ENCODE measurements at places on chromosomes 12 and 14. TPM values are rescaled to one million over a fixed set of nuclear protein-coding genes. Genes with fewer than 3 reads are reported as not detected.

KERA gene
- total RNA-seq = not detected

ITGB7 gene
- 11.4 TPM for total RNA-seq

TSHR gene
- not detected for total RNA-seq

FOXN3 gene
- 9.4 TPM for total RNA-seq

- DNase-seq = no peak
These were observed 369 bp upstream of the DHH start for GRCh38 chr12:49094975-49095365.

GRCh38 chr14:52703225-52703624, 3.8 kb upstream of the PSMC6 start:
- DNase-seq = no peak

DNA sequence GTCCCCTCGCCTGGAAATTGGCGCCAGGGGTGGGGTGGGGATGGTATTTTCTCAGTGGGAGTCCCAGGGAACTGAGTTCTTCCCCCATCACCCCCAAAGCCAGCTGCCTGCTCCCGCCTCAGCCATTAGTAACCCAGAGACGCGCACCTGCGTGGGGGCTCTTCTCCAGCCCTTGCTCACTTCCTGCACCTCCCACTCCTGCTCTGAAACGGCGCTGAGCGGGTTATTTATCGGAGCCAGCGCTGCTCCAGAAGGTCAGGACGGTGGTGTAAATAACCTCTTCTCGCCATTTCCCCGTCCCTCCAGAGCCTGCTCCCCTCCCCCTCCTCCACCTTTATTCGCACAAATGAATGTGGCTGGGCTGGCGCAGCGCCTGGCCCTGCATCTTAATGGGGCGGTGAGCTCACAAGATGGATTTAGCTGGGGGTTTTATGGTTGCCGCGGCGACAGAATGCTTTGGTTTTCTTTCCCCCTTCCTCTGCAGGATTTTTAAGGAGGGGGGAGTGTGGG, 12.2 kb downstream of the GPR84 start:
- no peak for DNase-seq

DNA sequence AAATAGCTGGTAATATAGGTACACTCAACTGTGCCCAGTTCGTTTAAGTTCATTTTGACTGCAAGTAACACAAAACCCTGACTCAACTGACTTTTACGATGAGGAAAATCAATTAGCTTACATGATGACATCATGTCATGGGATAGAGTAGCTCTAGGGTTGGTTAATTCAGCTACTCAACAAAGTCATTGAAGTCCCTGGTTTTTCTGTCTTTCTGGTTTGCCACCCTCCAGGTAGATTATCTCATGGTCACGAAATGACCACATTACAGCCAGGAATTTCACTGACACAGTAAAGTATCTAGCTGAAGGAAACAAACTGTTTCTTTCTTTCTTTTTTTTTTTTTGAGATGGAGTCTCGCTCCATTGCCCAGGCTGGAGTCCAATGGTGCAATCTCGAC, 68.5 kb upstream of the FUT8 start:
- no peak for DNase-seq

DNA sequence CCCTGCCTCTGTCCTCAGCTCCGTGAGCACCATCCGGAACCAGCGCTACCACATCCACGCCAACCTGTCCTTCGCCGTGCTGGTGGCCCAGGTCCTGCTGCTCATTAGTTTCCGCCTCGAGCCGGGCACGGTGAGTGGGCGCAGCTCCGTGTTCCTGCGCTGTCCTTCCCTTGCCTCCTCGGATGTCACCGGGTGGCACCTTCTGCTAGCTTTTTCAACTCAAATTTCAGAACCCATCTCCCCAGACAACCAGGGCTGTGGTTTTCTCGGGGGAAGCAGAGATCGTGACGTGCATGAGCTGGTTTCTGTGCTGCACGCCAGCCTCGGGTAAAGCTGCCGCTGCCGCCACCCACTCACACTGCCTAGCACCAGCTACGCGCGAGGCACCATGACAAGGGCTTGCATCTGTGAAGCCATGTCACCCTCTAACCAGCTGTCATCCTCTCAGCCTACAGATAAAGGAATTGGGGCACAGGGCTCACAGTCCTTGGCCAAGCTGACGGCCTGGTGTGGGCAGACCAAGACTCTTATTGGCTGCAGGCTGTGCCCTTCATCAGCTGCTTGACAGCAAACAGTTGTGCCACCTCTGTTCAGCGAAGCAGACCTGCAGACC, 152.1 kb downstream of the ADGRD1 start:
- no peak for DNase-seq

DNA sequence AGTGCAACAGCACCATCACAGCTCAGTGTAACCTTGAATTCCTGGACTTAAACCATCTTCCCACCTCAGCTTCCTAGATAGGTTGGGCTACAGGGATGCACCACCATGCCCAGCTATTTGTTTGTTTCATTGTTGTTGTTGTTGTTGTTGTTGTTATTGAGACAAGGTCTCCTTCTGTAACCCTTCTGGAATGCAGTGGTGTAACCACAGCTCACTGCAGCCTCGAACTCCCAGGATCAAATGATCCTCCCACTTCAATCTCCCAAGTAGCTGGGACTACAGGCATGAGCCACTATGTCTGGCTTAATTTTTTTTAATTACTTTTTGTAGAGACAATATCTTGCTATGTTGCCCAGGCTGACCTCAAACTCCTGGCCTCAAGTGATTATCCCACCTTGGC, 1.2 kb upstream of the NEMP1 start:
- no peak for DNase-seq

DNA sequence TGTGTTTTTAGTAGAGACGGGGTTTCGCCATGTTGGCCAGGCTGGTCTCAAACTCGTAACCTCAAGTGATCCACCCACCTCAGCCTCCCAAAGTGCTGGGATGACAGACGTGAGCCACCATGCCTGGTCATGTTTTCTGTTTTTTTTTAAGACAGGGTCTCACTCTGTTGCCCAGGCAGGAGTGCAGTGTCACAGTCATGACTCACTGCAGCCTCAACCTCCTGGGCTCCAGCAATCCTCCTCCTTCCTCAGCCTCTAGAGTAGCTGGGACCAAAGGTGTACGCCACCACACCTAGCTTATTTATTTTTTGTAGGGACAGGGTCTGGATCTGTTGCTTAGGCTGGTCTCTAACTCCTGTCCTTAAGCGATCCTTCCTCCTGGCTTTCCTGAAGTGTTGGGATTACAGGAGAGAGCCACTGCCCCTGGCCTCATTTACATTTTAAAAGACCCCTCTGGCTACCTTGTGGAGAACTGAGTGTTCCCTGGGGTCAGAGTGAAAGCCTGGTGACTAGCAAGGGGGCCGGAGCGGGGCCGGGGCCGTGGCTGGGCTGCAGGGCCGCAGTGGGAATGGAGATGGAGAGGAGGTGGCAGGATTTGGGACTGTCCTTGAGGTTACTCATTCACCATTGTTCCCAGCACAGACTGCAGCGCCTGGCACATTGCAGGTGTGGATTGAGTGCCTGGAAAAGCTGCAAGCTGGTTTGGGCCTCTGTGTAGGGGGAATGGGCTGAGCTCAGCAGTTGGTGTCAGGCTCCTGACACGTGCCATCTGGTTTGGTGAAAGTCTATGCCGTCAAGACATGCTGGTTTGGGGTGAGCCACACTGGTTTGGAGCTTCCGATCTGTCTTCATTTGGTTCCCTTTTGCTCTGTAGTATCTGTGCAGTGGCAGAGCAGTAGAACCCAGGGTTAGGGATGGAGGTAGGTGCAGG, 18.1 kb downstream of the KMT5A start:
- DNase-seq = no peak

GRCh38 chr12:88994537-88994936, 357.8 kb downstream of the DUSP6 start:
- DNase-seq = no peak

Data from HT-29 (cell line).